Stimulated activated CD4-positive, alpha-beta T cell treated with anti-CD3 and anti-CD28 coated beads, Interleukin-4, amount 100 ng/mL, for 24 hours (primary cell): ENCODE measurements at places on chromosomes 16 and 17.
A peak's percentile ranks its signal among the peaks of the same experiment; 100 is the strongest.

- DNase-seq: peak; percentile 16
Observed at GRCh38 chr17:7854851-7855659, at the start of gene TMEM88. TSS of gene TMEM88 (plus strand) at chr17:7855066. CDS start at chr17:7855075, 9 bp downstream.

GRCh38 chr17:64938925-64939474 is 19.7 kb upstream of the LRRC37A3 start:
- peak; percentile 56 for DNase-seq

DNA sequence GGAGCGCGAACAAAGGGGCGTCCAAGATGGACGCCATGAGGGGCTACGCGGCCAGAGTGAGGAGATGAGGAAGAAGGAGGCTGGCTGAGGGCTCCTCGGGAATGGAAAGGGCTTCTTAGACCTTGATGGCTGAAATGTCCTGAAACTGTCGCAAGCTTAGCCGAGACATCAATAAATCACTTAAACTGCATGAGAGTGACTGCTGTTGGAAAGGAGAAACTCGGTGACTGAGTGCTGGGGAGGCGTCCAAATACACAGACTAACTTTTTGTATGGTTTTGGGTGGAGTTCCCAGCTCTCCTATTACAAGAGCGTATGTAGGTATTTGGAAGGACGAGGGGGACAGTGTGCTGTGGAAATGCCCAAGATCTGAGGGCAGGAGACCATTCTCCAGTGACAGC is 1.4 kb upstream of the GEMIN4 start:
- DNase-seq: no peak

DNA sequence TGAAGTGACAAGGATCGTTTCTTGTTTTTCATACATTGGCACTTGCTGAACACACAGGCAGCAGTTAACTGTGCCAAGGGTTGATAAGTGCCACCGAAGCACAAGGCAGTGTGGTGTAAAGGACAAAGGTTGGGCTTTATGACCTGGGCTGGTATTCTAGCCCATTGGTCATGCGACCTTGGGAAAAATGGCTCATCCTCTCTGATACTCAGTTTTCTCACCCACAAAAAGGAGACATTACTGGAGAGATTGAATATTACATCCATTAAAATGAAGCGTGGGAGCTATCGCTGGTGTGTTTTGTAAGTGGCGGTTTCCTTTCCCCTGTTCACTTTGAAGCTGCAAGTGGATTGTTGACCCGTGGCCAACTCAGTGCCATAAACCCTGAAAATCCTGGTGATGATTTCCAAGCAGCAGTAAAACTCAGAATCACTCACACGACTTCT is 216.9 kb downstream of the HAPSTR1 start:
- DNase-seq: no peak

DNA sequence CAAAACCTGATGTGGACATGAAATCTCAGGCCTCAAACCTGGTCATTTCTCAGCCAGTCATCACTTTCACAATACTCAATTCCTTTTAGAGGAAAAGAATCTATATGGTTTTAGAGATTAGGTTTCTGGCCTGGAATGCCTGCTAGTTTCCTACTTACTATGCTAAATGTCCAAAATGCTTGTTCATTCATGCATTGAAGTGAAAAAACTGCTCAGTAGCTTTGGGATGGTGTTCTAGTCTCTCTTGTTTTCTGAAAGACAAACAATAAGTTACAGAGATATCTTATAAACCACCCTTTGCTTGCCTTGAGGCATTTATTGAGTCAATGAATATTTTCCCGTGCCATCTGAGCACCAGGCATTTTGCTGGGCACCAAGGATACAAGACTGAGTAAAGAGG is 1146.5 kb upstream of the GOT2 start:
- DNase-seq: no peak

DNA sequence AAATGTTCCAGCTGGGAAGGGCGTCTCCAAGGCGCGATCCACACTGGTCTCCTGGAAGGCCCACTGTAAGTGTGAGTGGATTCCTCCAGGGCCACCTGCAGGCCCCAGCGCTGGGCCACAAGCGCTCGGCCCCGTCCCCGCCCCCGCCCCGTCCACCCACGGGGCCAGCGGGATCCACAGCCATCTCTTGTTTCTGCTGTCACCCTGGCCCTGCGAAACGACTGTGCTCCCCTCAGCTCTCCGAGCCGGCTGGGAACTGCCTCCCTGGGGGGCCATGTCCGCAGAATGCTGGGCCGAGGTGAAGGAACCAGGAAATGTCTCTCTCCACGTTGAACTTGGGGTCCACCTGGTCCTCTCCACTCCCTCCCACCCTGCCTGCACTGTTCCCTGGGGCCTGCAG is 1955.2 kb downstream of the TP53TG3F start:
- no peak for DNase-seq

GRCh38 chr17:75476752-75477489 is 20.5 kb downstream of the TMEM94 start:
- no peak for DNase-seq

DNA sequence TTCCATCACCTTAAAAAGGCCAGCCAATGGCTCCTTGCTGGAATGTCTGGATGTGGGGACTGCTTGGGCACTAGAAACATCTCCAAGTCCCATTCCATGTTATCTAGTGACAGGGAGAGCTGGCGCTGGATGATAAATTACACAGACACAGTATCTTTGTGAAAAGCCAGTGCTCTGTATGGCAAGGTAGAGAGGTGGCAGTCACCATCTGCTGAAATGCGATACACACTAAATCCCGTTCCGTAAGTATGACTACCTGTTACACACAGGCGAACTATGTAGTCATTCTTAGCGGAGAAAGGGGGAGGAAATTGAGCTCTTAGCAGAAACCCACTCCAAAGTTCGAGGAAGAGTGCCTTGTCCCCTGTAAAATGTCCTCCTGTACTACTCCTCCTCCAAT is 81.0 kb upstream of the MYOCD start:
- no peak for DNase-seq

DNA sequence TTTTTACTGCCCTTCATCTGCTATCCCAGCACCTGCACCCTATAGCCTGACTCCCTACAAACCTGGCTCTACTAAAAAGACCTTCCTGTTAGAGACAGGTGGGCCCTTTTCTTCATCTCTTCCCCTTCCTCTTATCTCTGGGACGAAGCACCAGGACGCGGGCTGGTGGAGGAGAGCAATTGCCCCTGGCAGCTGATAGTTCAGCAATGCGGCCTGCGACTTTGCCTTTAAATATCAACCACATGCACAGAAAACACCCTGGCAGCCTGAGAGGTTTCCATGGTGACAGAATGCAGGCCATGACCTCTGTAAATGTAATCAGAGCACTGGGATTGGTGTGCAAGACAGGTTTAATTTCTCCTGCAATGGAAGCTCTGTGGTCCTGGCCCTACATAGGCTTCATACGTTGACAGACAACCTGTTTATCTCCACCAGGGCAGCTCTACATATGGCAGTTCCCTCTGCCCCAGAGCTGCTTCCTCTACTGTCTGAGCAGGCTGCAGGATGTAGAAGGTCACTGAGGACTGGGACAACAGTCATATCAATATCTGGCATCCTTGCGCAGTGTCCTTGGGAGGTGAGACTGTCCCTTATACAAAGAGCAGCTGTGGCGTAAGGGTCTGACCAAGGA is 10.0 kb upstream of the SKAP1 start:
- peak; percentile 51 for DNase-seq

GRCh38 chr17:83053739-83054451 is 25.5 kb upstream of the METRNL start:
- no peak for DNase-seq

GRCh38 chr17:58043221-58044181 is 36.5 kb upstream of the SRSF1 start:
- no peak for DNase-seq

- peak; percentile 10 for DNase-seq
Observed at GRCh38 chr16:50093607-50094539, 28.1 kb downstream of the HEATR3 start.

DNA sequence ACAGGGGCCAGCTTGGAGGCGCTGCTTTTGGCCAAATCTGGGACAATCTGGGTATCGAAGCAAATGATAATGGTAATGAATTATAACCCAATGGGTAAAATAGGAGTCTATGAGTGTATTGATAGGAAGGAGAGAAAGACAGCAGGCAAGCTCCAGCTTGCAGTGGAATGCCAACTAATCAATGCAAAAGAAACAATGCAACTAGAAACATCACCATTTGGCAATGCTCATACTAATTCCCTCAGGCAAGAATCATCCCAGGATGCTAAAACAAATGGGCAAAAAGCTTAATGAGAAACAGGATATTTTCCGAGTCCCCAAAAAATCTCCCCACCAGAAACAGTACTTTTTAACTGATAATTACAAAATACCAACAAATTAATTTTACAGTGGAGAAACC is 64.7 kb downstream of the ADCY9 start:
- DNase-seq: no peak

GRCh38 chr17:81342269-81343070 is 47.4 kb upstream of the SLC38A10 start:
- no peak for DNase-seq

- DNase-seq: no peak
Observed at GRCh38 chr17:50045154-50045553, 10.8 kb upstream of the ITGA3 start.

GRCh38 chr16:72025404-72026114 is 17.0 kb downstream of the DHODH start:
- no peak for DNase-seq
